Aorta (tissue), 5 donors: ENCODE measurements at places on chromosomes 2 and 18. TPM values are rescaled to one million over a fixed set of nuclear protein-coding genes. Genes with fewer than 3 reads are reported as not detected.

The MAP3K19 gene
- not detected for total RNA-seq

The EPB41L3 gene
- 53.0 TPM for total RNA-seq

The FNDC4 gene
- total RNA-seq: 12.1 TPM

GRCh38 chr2:10300997-10301940, 1.4 kb upstream of the HPCAL1 start:
- peak; percentile 62 for DNase-seq
- H3K4me1 ChIP-seq: no peaks in the 10 kb centered on the region
- H3K27me3 ChIP-seq: no peaks in the 10 kb centered on the region
- H3K4me3 ChIP-seq: no peak overlapping the region
- H3K27ac ChIP-seq: no peak overlapping the region

The CIAO1 gene
- 46.4 TPM for total RNA-seq

The FLACC1 gene
- 6.7 TPM for total RNA-seq

DNA sequence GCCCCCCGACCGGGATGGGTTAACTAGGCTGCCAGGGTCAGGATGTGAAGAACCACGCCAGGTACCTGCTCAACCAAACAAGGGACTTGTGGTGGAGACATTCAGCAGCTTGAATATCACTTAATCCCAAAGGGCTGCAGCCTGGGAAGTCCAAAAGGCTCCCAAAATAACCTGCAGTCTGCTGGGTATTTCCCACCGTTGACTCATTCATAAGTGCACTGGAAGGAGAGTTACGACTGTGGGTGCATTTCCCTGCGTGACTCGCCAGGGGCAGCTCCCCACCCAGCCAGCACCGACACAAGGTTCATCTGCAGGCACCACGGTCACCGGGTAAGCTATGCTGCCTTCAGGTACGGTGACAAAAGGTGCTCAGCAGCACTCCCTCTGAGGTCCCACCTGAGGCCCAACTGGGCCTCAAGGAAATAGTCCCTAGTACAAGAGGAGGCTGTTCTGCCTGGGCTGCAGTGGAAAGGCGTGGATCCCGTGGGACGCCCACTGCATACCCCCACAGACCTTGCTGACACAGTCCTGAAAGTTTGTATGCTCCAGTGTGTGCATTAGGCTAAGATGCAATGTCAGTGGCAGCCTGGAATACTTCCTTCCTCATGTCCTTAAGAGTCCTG, 86.5 kb downstream of the UXS1 start:
- no peaks in the 10 kb centered on the region for H3K4me1 ChIP-seq
- no peak overlapping the region for H3K4me3 ChIP-seq
- H3K36me3 ChIP-seq: no peaks in the 10 kb centered on the region

The ATF2 gene
- total RNA-seq: 60.4 TPM

- H3K36me3 ChIP-seq: no peaks in the 10 kb centered on the region
- H3K4me3 ChIP-seq: peak overlapping the region; percentile 20
- H3K4me1 ChIP-seq: no peaks in the 10 kb centered on the region
- no peaks in the 10 kb centered on the region for H3K27me3 ChIP-seq
Observed at GRCh38 chr2:188293601-188294351, 2.1 kb downstream of the GULP1 start.

DNA sequence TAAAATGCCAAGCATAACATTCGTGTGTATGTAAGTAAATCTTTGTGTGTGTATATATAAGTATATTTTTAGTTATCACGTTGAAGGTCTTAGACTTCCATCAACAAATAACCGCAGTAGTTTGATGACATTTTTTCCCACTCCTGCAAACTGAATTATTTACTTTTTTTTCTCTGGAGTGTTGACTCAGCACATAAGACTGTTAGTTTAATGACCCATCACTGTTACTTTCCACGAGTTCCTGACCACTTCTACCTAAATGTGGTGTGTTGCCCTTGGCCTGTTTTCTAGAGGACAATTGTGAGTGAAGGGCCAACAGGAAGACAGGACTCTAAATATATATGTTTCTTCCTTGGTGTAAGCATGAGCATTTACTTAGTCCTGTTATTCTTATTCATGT, 71.3 kb upstream of the TXNDC2 start:
- no peaks in the 10 kb centered on the region for H3K27me3 ChIP-seq
- DNase-seq: no peak
- H3K27ac ChIP-seq: no peak overlapping the region
- H3K4me3 ChIP-seq: no peak overlapping the region

DNA sequence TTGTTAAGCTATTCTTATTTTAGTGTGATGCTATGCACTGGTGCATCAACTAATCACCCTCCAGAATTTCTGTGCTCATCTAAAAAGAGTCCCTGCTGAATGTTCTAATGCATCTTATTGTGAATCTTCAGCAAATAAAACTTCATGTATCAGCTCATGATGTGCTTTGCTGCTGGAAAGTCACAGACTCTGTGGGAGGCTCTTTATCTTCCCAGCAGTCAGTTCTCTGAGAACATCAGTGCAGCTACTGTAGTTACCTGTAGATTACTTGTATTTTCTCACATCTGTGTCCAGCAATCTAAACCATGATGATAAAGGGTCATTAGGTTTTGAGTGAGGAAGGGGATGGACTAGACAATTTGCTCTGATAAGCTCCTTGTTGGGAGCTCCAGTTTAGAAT, 141.6 kb upstream of the SP3 start:
- H3K27ac ChIP-seq: no peak overlapping the region
- H3K36me3 ChIP-seq: no peaks in the 10 kb centered on the region
- no peaks in the 10 kb centered on the region for H3K4me1 ChIP-seq
- H3K27me3 ChIP-seq: no peaks in the 10 kb centered on the region

DNA sequence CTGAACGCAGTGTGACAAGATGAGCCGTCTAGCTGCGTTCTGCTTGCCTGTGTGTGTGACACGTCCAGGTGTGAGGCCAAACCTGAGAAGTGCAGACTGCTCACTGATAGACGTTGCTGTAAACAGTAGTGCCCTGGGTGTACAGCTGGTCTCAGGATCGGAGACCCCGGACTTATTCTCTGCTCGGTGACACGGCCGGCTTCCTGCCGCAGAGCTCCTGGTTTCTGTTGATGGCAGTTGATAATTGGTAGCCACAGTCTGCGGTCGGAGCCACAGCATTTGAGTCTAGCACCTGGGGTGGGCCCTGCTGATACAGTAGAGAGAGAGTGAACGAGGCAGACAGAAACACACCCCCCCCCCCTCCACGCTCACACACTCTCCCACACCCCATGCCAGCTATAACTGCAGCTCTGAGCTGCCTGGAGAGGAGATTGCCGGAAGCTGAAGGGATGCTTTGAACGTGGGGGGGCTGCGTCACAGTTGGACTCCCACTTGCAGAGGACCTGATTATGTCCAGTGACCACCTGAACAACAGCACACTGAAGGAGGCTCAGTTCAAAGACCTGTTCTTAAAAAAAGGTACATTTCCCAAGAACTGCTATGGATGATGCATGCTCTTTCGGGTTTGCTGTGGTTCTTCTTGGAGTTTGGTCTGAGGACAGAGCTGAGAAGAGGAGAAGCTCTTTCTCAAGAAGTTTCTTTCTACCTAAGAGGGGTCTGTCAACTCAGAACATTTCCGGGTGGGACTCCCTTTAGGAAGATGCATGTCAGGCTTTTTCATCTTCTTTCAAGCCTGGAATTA, 114.0 kb downstream of the FAM210A start:
- H3K36me3 ChIP-seq: no peaks in the 10 kb centered on the region
- H3K27me3 ChIP-seq: no peaks in the 10 kb centered on the region
- no peaks in the 10 kb centered on the region for H3K4me1 ChIP-seq
- H3K27ac ChIP-seq: no peak overlapping the region

The CAVIN2 gene
- total RNA-seq: 23.2 TPM

- no peaks in the 10 kb centered on the region for H3K36me3 ChIP-seq
- H3K4me1 ChIP-seq: peaks cover 3% of the 10 kb centered on the region
- H3K4me3 ChIP-seq: no peak overlapping the region
- no peaks in the 10 kb centered on the region for H3K27me3 ChIP-seq
- DNase-seq: no peak
Observed at GRCh38 chr2:69695850-69696216, 46.1 kb upstream of the ANXA4 start.

DNA sequence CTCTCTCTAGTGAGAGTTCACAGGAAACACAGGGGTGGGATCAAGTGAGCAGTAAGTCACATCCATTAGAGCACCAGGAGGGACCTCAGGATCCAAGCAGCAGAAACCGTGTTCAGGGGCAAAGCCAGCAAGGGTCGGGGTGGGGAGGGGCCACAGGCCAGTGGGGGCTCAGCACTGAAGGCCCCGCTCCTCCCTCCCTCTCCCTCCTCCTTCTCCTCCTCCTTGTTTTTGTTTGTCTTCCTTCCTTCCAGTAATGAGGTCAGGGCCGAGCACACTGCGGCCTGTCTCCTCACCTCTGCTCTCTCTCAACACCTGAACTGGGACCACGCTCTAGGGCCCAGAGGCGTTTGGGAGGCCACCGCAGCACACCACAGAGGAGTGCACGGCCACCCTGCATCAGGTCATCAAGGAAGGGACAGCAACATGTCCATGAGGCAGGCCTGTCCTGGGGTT, 20.9 kb downstream of the MTERF4 start:
- H3K4me3 ChIP-seq: no peak overlapping the region
- DNase-seq: no peak
- no peaks in the 10 kb centered on the region for H3K4me1 ChIP-seq
- no peak overlapping the region for H3K27ac ChIP-seq
- no peaks in the 10 kb centered on the region for H3K36me3 ChIP-seq

The RAB6C gene
- total RNA-seq: 0.36 TPM

GRCh38 chr2:96762529-96763311, 2.0 kb downstream of the CNNM4 start:
- H3K4me3 ChIP-seq: peak overlapping the region; percentile 24
- H3K27me3 ChIP-seq: peaks cover 1% of the 10 kb centered on the region
- DNase-seq: no peak
- no peak overlapping the region for H3K27ac ChIP-seq
- H3K36me3 ChIP-seq: no peaks in the 10 kb centered on the region

DNA sequence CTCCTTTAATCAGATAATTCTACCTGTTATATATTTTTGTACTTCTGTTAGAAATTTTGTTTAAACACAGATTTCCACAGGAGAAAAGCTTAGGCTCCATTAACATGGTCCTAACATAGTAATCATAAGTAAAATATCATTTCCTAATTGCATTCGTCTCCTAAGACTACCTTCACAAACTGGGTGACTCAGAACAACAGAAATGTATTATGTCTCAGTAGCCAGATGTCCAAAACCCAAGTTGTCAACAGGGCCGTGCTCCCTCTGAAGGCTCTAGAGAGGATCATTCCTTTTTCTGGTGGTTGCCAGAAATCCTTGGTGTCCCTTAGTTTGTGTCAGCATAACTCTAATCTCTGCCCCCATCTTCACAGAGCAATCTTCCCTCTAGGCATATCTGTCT, 5.4 kb downstream of the FBXO15 start:
- no peaks in the 10 kb centered on the region for H3K36me3 ChIP-seq
- H3K4me3 ChIP-seq: no peak overlapping the region

GRCh38 chr18:26227051-26227670, 916 bp downstream of the TAF4B start:
- H3K4me3 ChIP-seq: peak overlapping the region; percentile 46
- H3K27ac ChIP-seq: no peak overlapping the region
- H3K4me1 ChIP-seq: no peaks in the 10 kb centered on the region
- no peaks in the 10 kb centered on the region for H3K27me3 ChIP-seq

DNA sequence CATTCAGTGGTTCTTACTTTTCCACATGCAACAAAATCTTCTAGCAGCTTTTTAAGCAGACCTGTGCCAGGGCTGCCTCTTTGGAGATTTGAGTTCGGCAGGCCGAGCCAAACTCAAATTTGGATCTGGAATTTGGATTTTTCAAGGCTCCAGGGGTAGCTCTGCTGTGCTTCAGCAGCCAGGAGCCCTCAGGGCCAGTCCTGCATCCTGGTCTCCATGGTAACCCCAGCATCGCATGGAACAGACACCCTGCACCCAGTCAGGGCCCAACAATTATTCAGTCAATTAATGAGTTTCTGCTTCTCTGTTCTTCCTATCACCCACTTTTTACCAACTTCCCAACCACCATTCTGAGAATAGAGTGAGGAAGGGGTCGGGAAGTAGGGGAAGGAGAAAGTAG, 30.0 kb downstream of the EN1 start:
- H3K4me3 ChIP-seq: no peak overlapping the region
- no peaks in the 10 kb centered on the region for H3K4me1 ChIP-seq
- no peaks in the 10 kb centered on the region for H3K27me3 ChIP-seq
- H3K36me3 ChIP-seq: no peaks in the 10 kb centered on the region
- H3K27ac ChIP-seq: no peak overlapping the region

- H3K4me3 ChIP-seq: no peak overlapping the region
- no peaks in the 10 kb centered on the region for H3K4me1 ChIP-seq
- H3K27ac ChIP-seq: no peak overlapping the region
- H3K27me3 ChIP-seq: no peaks in the 10 kb centered on the region
- DNase-seq: no peak
Observed at GRCh38 chr18:42743373-42744138, 371.9 kb downstream of the RIT2 start.

- no peaks in the 10 kb centered on the region for H3K4me1 ChIP-seq
- H3K27ac ChIP-seq: no peak overlapping the region
- H3K27me3 ChIP-seq: no peaks in the 10 kb centered on the region
- no peak overlapping the region for H3K4me3 ChIP-seq
- H3K36me3 ChIP-seq: no peaks in the 10 kb centered on the region
Observed at GRCh38 chr2:20172273-20173055, 52.5 kb downstream of the SDC1 start.

DNA sequence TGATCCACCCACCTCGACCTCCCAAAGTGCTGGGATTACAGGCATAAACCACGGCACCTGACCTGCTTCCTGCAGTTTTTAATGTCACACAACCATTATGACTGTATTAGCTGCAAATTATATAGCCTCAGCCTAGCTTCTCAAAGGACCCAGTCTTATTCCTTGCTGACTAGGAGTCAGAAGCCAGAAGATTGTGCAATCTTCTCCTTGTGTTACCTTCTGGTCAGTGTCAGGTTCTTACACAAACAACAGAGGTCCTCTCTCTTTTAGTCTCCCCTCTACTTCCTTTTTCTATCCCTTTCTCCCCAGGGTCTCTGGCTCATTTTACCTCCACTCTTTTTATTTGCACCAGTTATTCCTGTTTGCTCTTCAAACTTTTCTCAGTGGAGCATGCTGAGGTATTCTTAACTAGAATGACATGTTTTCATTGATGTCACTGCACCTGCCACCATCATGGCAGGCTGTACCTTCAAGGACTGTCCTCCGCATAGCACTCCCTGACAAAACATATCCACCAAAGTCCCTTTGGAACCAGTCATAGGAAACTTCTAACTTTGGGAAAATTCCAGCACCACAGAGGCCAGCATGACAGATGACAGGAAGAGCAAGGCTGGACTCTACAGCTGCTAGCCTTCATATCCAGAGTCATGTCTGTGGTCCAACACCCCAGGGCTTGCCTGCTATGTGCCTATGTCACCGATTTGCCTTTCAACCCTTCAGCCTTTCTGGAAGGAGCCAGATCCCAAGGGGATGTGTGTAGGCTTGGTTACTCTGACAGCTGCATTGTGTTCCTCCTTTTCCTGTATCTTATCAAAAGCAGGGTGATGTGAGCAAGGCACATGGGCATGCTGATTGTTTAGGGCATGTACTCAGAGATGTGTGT, 45.2 kb upstream of the EPC2 start:
- no peaks in the 10 kb centered on the region for H3K36me3 ChIP-seq
- DNase-seq: no peak
- H3K27ac ChIP-seq: no peak overlapping the region
